Stimulated activated CD8-positive, alpha-beta memory T cell treated with anti-CD3 and anti-CD28 coated beads, Interleukin-12 subunit alpha, Interleukin-12 subunit beta, amount 100 ng/mL, for 1 hour (primary cell): ENCODE measurements at places on chromosomes 7 and 10.
A peak's percentile ranks its signal among the peaks of the same experiment; 100 is the strongest.

DNA sequence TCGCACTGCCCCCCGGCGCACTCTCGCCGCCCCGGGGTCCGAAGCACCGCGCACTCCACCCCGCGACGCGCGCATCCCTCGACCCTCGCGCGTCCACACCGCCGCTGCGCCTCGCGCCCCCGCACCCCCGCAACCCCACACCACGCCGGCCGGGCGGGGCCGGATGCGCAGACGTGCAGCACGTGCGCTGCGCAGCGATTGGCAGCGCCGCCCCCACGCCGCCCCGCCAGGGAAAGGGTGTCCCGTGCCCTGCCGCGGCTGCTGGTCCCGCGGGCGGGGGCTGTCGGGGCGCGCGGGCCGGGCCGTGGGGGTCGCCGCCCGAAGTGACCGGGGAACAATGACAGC lies 53.7 kb upstream of the KDM7A start:
- DNase-seq, result peak; percentile 60

GRCh38 chr7:144835155-144835611 lies 670 bp downstream of the TPK1 start:
- DNase-seq, result no peak

- DNase-seq, result no peak
Observed at GRCh38 chr10:85548034-85548433, 818.6 kb downstream of the GRID1 start.

DNA sequence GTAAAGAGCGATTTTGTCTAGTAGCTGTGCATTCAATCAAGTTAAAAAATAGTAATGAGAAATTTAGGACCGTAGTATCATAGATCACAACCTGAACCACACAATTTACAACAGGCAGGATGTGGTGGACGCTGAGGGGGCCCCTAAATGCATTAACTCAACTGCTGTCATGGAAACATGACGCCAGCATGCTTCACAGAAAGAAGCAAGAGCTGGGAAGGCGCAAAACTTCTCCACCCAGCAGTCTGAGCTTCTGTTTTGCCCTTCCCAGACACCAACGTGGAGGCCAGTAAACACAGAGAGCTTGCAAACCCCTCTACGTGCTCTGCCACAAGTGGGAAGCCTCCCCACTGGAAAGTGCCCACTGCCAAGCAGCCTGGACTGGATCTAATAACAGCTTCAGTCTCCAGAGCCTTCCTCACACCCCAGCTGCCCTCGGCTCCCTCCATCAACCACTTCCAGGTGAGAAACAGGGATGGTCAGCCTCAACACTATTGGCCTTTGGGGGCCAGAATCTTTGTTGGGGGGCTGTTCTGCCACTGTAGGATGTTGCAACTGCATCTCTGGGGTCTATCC lies 151.8 kb downstream of the SFMBT2 start:
- DNase-seq, result peak; percentile 66

DNA sequence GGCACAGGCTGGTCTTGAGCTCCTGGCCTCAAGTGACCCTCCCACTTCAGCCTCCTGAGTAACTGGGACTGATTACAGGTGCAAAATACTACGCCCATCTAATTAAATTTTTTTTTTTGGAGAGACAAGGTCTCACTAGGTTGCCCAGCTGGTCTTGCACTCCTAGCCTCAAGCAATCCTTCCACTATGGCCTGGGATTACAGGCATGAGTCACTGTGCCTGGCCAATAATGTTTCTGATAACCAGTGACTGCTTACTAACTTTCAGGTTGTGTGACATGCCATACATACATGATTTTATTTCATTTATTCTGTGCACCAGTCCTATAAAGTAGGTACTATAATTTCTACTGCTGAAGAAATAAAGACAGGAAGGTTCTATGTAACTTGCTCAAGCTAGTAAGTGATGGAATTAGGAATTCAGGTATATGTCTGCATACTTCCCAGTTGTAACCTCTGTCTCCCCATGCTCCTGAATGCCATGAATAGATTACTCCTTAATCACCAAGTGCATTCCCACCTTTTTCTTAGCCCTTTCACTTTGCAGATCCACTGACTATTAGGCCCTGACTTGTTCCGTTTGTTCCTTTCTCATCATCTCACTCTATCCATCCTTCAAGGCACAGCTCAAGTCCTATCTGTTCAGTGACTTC lies 28.1 kb downstream of the MCU start:
- DNase-seq, result no peak

DNA sequence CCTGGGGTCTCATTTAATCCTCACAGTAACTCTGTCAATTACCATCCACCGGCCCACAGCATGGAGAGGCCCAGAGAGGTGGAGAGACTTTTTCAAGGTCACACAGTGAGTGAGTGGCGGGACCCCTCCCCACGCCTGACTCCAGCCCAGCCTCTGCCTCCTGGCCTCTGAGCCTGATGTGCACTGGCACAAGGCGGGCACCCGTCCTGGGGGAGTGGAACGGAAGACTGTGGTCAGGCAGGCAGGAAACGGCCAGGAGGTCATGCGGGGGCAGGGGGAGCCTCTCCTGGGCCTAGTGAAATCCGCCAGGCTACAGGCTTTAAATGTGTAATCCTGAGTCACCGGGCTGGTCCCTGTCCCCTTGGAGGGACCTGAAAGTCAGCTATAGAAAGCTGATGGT lies 32.2 kb downstream of the ZCCHC24 start:
- DNase-seq, result no peak

- no peak for DNase-seq
Observed at GRCh38 chr7:12861070-12861469, 173.6 kb downstream of the ARL4A start.

GRCh38 chr7:148049068-148049467 lies 541.5 kb upstream of the C7orf33 start:
- DNase-seq, result no peak

- no peak for DNase-seq
Observed at GRCh38 chr7:81267508-81267907, 348.7 kb upstream of the SEMA3C start.

GRCh38 chr10:103040418-103040817 lies 122.3 kb downstream of the CNNM2 start:
- no peak for DNase-seq

GRCh38 chr7:14395860-14396259 lies 406.4 kb upstream of the ETV1 start:
- DNase-seq, result no peak

GRCh38 chr10:4102802-4103344 lies 317.9 kb upstream of the KLF6 start:
- no peak for DNase-seq

GRCh38 chr7:151877911-151878835 lies 1.3 kb upstream of the PRKAG2 start:
- no peak for DNase-seq

GRCh38 chr10:33780961-33781360 lies 446.5 kb upstream of the NRP1 start:
- no peak for DNase-seq

- no peak for DNase-seq
Observed at GRCh38 chr10:105358911-105359310, 717.8 kb downstream of the SORCS3 start.

GRCh38 chr10:16854623-16855022 lies 37.4 kb upstream of the RSU1 start:
- DNase-seq, result no peak
